ENCODE measurements at places on chromosomes 13 and 19.

GRCh38 chr19:56934438-56935090 is 94.0 kb upstream of the PEG3 start:
- no peak for DNase-seq

DNA sequence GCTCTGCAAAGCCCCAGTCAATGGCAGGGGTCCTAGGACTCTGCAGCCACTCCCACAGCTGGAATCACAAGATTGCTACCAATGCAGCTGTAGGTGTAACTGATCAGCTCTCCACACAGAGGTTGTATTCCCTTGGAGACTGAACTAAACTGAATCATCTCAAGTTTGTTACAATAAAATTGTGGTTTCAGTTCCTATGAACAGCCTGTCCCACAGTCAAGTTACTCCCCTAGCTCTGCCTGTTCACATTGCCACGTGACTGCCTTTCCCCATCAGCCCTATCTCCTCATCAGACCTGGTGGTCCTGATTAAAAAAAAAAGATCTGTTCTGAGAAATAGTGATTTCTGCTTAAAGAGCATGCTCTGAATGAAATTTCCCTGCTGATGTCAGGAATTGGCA is 287.9 kb upstream of the NBEA start:
- DNase-seq = peak; percentile 8

GRCh38 chr19:19059018-19059836 is 4.6 kb upstream of the SLC25A42 start:
- DNase-seq = no peak

DNA sequence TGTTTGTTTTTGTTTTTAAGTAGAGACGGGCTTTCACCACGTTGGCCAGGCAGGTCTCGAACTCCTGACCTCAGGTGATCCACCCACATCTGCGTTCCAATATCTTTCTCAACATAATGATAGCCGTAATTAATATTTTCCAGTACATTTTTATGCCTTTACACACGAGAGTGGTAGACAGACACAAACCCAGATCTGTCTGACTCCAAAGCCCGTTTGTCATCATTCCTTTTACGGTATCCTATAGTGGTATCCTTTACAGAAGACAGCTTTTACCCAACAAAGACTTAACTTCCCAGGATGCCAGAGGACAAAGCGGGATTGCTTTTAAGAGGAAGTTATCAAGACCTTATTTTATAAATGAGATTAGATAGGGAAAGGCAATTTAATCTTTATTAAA is 59.8 kb downstream of the IPO5 start:
- DNase-seq = no peak

GRCh38 chr13:73073050-73073449 is 14.2 kb downstream of the KLF5 start:
- peak; percentile 54 for DNase-seq

- DNase-seq = no peak
Measured at GRCh38 chr19:34259367-34260095, 5.2 kb downstream of the GARRE1 start.

DNA sequence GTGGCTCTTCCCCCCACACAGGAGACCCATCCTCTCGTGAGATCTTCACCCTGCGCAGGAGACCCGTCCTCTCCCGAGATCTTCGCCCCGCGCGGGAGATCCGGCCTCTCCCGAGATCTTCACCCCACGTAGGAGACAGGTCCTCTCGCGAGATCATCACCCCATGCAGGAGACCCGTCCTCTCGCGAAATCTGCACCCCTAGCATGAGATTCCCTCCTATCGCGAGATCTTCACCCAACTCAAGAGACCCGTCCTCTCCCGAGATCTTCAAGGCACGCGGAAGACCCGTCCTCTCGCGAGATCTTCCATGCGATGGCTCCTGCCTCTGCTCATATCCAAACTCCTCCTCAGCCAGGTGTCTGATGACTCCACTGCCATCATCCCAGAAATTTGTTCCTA is 24.3 kb downstream of the LAIR2 start:
- no peak for DNase-seq

- no peak for DNase-seq
Measured at GRCh38 chr19:38664503-38665211, 17.2 kb downstream of the ACTN4 start.

DNA sequence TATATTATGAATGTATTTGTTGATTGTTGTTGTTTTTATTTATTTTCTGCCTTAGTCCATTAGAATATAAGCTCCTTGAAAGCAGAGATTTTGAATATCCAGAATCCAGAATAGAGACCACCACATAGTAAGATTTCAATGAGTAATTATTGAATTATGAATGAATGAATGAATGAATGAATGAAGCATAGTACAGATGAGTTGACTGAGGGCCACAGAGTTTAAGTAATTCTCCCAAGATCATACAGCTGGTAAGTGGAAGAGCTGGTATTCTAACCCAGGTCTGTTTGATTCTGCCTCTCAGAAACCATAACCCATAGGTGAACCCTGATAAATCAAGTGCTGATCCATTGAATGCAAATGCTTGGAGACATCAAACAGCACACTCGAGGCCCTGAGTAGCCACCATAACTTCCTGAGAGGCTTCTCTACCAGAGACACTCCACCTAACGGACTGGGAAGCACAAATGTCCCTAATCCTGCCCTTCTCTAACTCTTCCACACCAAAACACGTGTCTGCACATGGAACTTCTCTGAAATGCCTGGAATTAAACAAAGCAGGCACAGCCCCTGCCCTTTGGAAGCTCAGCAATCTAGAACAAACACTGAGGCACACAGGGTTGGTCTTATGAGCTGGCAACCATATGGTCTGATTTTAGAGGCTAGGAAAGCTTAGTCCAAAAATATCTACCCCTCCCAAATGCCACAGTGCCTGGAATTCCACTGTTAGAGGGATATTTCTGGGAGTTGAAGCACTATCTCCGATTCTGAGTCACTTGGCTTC is 190.1 kb downstream of the FOXO1 start:
- DNase-seq = peak; percentile 29

DNA sequence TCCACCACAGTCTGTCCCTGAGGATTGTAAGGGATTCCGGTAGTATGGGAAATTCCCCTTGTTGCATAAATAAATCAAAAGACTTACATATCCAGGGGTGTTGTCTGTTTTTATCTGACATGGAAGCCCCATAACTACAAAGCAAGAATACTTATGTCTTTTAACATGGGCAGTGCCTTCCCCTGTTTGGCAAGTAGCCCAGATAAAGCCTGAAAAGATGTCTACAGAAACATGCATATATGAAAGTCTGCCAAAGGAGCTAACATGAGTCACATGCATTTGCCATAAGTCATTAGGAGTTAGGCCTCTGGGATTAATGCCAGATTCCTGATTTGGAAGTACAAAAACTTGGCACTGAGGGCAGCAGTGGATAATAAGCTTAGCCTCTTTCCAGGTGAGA is 62.1 kb downstream of the ZNF737 start:
- peak; percentile 65 for DNase-seq

DNA sequence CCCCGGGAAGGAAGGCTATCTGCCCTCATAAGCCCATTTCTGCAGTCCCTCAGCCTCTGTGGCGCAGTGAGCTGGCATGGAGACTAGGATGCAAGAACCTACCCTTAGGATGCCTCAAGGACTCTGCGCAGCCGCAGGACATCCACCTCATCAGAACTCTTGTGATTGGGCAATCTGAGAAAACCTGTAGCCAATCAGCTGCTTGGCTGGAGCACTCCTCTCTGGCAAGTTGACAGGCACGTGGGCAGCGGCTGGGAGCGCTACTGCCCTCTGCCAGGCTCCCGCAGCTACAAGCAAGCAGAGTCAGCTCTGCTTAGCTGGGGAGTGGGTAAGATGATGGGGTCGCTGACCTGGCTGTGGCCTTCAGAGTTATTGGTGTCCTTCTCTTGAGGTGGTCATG is 1.5 kb upstream of the ECSIT start:
- DNase-seq = peak; percentile 82

- peak; percentile 43 for DNase-seq
Measured at GRCh38 chr19:40689339-40690049, 957 bp downstream of the NUMBL start.

GRCh38 chr13:45225370-45225769 is 24.5 kb upstream of the KCTD4 start:
- DNase-seq = no peak

DNA sequence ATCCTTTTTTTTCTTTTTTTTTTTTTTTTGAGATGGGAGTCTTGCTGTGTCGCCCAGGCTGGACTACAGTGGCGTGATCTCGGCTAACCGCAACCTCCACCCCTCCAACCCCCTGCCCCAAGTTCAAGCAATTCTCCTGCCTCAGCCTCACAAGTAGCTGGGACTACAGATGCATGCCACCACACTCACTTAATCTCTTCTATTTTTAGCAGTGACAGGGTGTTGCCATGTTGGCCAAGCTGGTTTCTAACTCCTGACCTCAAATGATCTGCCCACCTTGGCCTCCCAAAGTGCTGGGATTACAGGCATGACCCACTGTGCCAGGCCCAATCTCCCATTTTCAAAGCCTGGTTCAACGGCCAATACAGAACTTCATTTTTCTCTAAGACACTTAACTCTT is 9.1 kb downstream of the FOXO1 start:
- no peak for DNase-seq

DNA sequence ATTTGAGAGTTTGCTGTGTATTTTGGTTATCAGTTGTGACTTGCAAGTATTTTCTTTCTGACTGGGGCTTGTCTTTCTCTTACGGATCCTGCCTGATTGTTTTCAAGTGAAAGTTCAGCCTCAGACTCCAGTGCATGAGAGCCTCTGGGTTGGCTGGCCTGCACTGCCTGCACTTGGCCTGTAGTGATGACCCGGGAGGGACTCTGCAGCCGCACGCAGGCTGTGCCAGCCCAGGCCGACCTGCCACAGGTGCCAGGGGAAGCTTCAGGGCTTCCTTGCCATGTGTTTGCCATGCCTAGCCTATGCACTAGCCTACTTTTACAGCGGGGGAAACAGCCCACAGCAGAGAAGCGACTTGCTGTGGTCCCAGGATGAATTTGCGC is 77.0 kb downstream of the KDM4B start:
- no peak for DNase-seq

DNA sequence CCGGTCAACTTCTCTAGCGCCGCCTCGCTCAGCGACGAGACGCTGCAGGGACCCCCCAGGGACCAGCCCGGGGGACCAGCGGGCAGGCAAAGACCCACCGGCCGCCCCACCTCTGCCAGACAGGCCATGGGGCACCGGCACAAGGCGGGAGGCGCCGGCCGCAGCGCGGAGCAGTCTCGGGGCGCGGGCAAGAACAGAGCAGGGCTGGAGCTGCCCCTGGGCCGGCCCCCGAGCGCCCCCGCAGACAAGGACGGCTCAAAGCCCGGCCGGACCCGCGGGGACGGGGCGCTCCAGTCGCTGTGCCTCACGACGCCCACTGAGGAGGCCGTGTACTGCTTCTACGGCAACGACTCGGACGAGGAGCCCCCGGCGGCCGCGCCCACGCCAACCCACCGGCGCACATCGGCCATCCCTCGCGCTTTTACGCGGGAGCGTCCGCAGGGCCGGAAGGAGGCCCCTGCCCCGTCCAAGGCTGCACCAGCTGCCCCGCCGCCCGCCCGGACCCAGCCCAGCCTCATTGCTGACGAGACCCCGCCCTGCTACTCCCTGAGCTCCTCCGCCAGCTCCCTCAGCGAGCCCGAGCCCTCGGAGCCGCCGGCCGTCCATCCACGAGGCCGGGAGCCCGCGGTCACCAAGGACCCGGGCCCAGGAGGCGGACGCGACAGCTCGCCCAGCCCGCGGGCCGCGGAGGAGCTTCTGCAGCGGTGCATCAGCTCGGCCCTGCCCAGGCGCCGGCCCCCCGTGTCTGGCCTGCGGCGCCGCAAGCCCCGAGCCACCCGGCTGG is 11.3 kb downstream of the C19orf25 start:
- DNase-seq = no peak

- no peak for DNase-seq
Measured at GRCh38 chr19:48059331-48059730, 15.5 kb upstream of the CABP5 start.

DNA sequence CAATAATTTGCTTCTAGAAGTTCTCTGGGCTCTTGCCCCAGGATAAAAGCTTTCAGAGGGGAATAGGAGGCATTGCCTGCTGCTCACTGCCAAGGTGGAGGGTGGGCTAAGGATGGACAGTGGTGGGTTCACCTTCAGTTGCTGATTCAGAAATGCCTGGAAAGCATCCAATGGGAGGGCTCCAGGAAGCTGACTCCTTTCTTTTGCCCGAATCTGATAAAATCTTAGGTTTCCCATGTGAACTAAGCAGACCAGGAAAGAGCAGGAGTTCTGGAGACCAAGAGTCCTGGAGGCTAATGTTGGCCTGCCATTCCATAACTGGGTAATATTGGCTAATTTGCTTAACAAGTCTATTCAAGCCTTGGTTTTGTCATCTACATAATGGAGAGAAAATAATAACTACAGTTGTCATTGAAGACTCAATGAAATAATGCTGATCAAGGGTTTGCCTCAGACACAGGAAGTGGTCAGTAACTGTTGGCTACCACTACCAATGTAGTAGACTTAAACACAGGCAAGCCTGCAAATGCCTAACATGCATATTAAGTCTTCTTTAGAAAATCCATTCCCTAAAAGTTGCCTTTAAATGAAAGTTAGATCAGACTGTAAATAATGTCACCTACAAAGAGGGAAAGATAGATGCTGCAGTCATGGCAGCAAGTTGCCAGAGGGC is 528.4 kb upstream of the NBEA start:
- no peak for DNase-seq

DNA sequence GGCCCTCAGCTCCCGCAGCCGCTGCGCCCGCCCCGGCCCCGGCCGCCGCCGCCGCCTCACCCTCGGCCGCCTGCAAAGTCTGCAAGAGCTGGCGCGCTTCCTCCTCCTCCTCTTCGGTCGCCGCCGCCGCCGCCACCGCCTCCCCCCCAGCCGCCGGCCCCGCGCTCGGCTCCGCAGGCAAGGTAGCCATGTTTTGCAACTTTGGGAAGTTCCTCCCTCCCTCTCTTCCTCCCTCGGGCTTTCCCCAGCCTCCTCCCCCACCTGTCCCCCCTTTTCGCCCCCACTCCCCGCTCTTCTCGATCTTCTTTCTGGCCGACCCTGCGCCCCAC is 433 bp downstream of the SIX5 start:
- DNase-seq = peak; percentile 72

- DNase-seq = no peak
Measured at GRCh38 chr19:58328999-58329398, 2.2 kb downstream of the ZSCAN22 start.

DNA sequence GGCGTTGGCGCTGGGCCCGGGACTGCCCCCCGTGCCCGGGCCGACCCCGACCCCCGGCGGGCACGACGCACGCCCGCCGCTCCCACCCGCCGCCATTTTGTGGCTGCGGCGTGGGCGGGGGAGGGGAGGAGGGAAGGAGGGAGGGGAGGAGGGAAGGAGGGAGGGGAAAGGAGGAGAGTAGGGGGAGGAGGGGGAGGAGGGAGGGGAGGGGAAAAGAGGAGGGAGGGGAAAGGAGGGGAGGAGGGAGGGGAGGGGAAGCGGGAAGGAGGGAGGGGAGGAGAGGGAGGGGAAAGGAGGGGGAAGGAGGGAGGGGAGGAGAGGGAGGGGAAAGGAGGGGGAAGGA is at the start of gene BTBD2:
TSS of gene BTBD2 (minus strand) at position 107 of the 343 bp plus-strand sequence. CDS start at position 96, 11 bp downstream.
- peak; percentile 78 for DNase-seq

DNA sequence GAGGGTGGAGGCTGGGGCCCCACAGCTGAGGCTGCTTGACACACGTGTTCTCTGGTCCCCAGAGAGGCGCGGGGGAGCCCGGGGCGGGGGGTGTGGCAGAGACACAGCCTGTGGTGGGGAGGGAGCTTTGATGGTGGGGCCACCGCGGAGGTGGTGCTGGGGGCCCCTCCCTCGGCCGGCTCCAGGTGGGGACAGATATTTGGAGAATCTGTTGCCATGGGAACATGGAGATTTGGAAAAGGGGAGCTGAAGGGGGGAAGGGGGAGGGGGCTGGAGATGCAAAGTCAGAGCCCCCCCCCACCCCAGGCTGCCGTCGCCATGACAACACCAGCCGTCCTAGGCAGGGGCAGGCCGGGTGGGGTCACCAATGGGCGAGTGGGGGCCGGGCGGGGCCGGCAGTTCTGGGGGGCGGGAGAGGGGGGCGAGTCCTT is 1.2 kb downstream of the PRKCG start:
- DNase-seq = no peak

- no peak for DNase-seq
Measured at GRCh38 chr19:5809053-5809452, 4.2 kb downstream of the NRTN start.
